ENCODE measurements at places on chromosomes 3 and 15.

- no peak for DNase-seq
Measured at GRCh38 chr3:60095516-60095915, 1045.7 kb upstream of the CFAP20DC start.

DNA sequence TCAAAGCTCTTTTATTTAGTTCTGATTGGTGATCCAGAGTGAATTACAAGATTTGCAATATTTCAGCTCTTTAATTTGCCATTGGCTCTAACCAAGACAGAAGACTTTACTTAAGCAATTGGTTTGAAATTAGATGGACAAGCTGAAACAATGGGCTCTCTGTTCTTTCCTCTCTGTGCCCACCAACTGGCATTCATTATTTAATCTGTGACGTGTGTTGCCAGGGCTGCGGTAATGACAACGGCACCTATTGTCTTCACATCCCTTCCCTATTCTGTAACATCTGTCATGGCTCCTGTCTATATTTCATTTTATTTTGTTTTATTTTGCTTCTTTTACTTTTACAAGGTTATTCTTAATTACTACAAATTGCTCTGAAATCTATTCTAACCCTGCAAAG, 33.9 kb downstream of the PLD1 start:
- DNase-seq: no peak

DNA sequence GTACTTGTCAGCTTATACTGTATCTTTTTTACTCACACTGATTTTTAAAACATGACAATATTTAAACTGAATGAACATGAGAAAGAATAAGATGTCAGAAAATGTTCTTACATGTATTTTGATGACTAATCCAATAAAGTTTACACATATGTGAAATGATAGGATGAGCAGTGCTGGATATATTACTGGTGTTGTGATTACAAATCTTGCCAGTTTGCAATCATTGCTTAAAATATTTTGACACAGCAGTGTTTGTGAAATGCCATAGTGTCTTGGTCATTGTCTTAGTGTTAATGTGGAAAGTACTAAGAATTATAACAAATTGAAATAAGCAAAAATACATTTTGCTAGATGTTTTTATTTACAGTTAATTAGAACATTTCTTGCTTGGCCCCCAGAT, 118.7 kb upstream of the MLF1 start:
- DNase-seq: no peak

DNA sequence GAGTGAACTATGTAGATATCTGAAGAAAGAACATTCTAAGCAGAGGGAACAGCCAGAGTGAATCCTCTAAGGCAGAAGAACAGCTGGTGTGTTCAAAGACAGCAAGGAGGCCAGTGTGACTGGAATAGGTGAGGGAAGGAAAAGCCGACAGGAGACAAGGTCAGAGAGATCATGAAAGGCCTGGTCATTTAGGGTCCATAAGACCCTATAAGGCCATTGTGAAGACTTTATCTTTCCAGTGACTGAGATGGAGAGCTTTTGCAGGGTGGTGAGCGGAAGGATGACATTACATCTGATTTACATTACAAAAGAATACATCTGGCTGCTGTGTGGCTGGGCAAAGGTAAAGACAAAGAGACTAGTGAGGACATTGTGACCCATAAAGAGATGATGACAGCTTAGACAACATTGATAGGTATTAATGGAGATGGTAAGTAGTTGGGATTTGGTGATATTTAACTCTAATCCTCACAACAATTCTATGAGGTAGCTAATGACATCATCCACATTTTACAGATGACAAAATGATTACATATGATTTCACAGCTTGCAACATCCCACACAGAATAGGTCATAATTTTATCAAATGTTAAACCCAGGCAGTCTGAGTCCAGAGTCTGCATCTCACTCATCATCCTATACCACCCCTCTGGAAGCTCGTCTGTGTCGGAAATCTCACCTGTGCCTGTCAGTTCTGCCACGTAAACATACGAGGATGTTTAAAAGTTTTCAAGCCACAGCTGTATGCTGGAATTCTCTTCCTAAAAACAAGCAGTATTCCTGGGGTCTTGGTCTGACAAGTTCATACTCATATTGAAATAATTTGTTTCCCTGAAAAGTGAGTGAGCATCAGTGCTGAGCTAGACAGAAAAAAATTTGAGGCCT, 70.2 kb upstream of the PIK3R4 start:
- DNase-seq: no peak

- no peak for DNase-seq
Measured at GRCh38 chr3:158642005-158642404, 2.3 kb upstream of the GFM1 start.

GRCh38 chr3:86382556-86382955, 608.4 kb downstream of the VGLL3 start:
- no peak for DNase-seq

DNA sequence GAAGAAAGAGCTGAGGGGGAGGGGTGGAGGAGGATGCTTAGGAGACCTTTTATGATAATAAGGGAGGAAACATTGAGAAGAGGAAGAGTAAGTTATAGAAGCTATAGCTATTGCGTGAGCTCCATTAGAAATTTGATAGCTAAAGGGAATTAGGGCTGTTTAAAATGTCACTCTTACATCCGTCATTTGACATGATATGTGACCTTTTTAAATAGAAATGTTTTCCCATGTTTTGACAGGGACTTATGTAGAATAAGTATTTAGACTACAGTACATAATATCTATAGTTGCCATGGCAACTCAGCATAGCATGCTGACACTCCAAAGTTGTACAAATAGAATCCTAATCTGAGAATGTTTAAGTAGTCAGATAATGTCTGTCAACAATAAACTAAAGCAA, 19.2 kb downstream of the RAD51 start:
- no peak for DNase-seq

DNA sequence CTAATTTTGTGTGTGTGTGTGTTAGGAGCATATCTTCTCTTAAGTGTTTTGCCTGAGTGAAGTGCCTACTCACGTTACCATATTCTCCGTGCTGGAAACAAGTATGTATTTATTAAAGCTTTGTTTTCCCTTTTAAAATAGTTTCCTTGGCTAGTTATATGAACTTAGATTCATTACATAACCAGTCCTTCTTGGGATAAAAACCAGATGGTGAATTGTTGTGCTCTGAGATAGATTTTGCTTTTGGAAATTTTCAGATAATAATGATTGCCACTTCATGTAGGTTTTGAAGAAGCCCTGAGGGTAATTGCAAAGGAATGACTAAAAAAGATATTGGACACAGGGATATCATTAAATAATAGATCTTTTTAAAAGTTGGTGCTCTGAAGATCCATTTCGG, 390.2 kb upstream of the SGO1 start:
- DNase-seq: no peak

GRCh38 chr3:141998669-141999290, 122.3 kb downstream of the ATP1B3 start:
- no peak for DNase-seq

DNA sequence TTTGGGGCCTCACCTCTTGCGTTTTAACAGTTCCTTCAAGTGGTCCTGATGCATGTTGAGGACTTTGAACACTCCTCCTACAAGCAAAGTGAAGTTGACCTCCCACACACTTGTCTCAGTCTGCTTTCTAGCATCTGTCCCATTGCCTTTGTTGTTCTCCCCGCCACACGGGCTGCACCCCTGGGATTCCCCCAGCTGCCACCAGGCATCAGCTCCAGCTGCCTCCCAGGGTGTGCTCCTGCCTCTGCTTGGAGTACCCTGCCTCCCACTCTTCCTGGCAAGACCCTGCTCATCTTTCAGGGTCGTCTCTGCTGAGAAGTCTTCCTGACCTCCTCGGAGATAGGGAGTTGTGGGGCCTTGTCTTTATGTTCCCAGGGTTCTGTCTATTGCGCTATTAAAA, 52.2 kb downstream of the IGF1R start:
- DNase-seq: no peak

DNA sequence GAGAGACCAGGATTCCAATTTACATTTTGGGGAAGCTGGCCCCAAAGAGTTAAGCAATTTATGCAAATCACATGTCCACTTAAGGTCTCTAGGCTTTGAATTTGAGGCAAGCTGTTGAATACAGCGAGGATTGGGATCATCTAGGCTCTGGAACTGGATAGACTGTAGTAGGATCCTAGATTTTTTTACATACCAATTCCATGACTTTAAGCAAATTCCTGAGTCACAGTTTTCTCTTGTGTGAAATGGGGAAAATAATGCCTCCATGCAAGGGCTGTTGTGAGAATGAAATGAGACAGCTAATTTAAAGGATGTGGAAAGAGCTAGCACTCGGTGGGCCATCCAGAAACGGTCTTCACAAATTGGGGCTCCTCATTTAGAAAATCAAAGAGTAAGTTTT, 103.4 kb downstream of the MINAR1 start:
- no peak for DNase-seq

Measured in AML-193 (cell line).